LHCN-M2 (cell line): ENCODE measurements at places on chromosomes 7 and 10. TPM values are rescaled to one million over a fixed set of nuclear protein-coding genes. Genes with fewer than 3 reads are reported as not detected.

Gene RARRES2
- total RNA-seq, result 9.4 and 24.8 TPM in 2 replicates

Gene SORBS1
- 3.7 and 6.5 TPM in 2 replicates for total RNA-seq

Gene TMEM273
- total RNA-seq, result not detected in 2 replicates

Gene CYP3A5
- not detected in 2 replicates for total RNA-seq

Gene DUS4L
- total RNA-seq, result 13.9 and 17.8 TPM in 2 replicates

Gene POLD2
- 193 and 201 TPM in 2 replicates for total RNA-seq

Gene MRLN
- not detected in 2 replicates for total RNA-seq

Gene SH3PXD2A
- total RNA-seq, result 12.8 and 18.4 TPM in 2 replicates
